Adipose tissue (tissue), 3 donors: ENCODE measurements at places on chromosomes 12 and 14. TPM values are rescaled to one million over a fixed set of nuclear protein-coding genes. Genes with fewer than 3 reads are reported as not detected.

The KRT72 gene
- 0.21 TPM for polyA plus RNA-seq

The C3AR1 gene
- polyA plus RNA-seq, result 15.2 TPM

The MYH6 gene
- polyA plus RNA-seq, result 0.56 TPM

The AHNAK2 gene
- 15.6 TPM for polyA plus RNA-seq

The KRT75 gene
- not detected for polyA plus RNA-seq

The ST8SIA1 gene
- 1.2 TPM for polyA plus RNA-seq

The MGAT4C gene
- polyA plus RNA-seq, result 0.03 TPM

The KCNA5 gene
- polyA plus RNA-seq, result 1.0 TPM

The OS9 gene
- polyA plus RNA-seq, result 176 TPM

The PDE3A gene
- polyA plus RNA-seq, result 3.5 TPM

The FOXN4 gene
- polyA plus RNA-seq, result not detected

The PRIMA1 gene
- 3.4 TPM for polyA plus RNA-seq

The CPNE6 gene
- 0.01 TPM for polyA plus RNA-seq

The PZP gene
- 0.09 TPM for polyA plus RNA-seq

The PIWIL1 gene
- not detected for polyA plus RNA-seq

The KIF26A gene
- polyA plus RNA-seq, result 7.7 TPM

The KCNC2 gene
- polyA plus RNA-seq, result not detected
